A549 treated with RU486 at 1 μM for 4 hours (cell line): ENCODE measurements at places on chromosomes 4 and X. TPM values are rescaled to one million over a fixed set of nuclear protein-coding genes. Genes with fewer than 3 reads are reported as not detected.

SLC9B1 gene
- 0.10 TPM in 1 of 5 replicates, not detected in the others for total RNA-seq

SORCS2 gene
- 3.2 to 5.6 TPM (median 4.2 TPM) in 5 replicates for total RNA-seq

CENPVL1 gene
- not detected in 5 replicates for total RNA-seq

METAP1 gene
- total RNA-seq: 40.8 to 59.7 TPM (median 49.2 TPM) in 5 replicates

SPATA4 gene
- total RNA-seq: 0.15 to 0.20 TPM (median 0.20 TPM) in 3 of 5 replicates, not detected in the others

CYSLTR1 gene
- total RNA-seq: not detected in 5 replicates

P2RY8 gene
- total RNA-seq: 0.02 to 0.04 TPM in 2 of 5 replicates, not detected in the others

RAI2 gene
- 0.07 to 0.53 TPM (median 0.22 TPM) in 5 replicates for total RNA-seq

CFAP299 gene
- not detected in 5 replicates for total RNA-seq

FAM47E gene
- 0.13 to 0.33 TPM (median 0.19 TPM) in 4 of 5 replicates, not detected in the other for total RNA-seq

NOX1 gene
- 0.07 to 0.12 TPM in 2 of 5 replicates, not detected in the others for total RNA-seq

NHSL2 gene
- total RNA-seq: 0.22 to 0.45 TPM (median 0.32 TPM) in 5 replicates

GPR34 gene
- total RNA-seq: 0.13 TPM in 1 of 5 replicates, not detected in the others

TMEM271 gene
- not detected in 5 replicates for total RNA-seq

TEX13B gene
- not detected in 5 replicates for total RNA-seq

MAGEA9B gene
- 0.11 TPM in 1 of 5 replicates, not detected in the others for total RNA-seq

APLN gene
- total RNA-seq: 0.73 to 1.2 TPM (median 0.89 TPM) in 5 replicates

RPA4 gene
- 0.20 to 0.34 TPM (median 0.25 TPM) in 5 replicates for total RNA-seq

PWWP3B gene
- not detected in 5 replicates for total RNA-seq

EXOSC9 gene
- 28.6 to 39.5 TPM (median 29.8 TPM) in 5 replicates for total RNA-seq

GAGE12F gene
- total RNA-seq: not detected in 5 replicates

FAM133A gene
- 0.63 to 0.92 TPM (median 0.84 TPM) in 5 replicates for total RNA-seq

FAM241A gene
- total RNA-seq: 0.54 to 1.4 TPM (median 1.1 TPM) in 5 replicates

ANOS1 gene
- total RNA-seq: 0.02 to 0.23 TPM (median 0.06 TPM) in 4 of 5 replicates, not detected in the other

RAB40A gene
- total RNA-seq: not detected in 5 replicates

TMPRSS11A gene
- not detected in 5 replicates for total RNA-seq
